ENCODE measurements at places on chromosomes 13 and 19.

GRCh38 chr19:9498183-9498902 lies at the start of gene ZNF560:
TSS of gene ZNF560 (minus strand) at chr19:9498616. CDS start at chr19:9475313, 23,303 bp downstream.
- DNase-seq, result no peak

GRCh38 chr13:47671776-47672175 lies 329.3 kb downstream of the SUCLA2 start:
- no peak for DNase-seq

DNA sequence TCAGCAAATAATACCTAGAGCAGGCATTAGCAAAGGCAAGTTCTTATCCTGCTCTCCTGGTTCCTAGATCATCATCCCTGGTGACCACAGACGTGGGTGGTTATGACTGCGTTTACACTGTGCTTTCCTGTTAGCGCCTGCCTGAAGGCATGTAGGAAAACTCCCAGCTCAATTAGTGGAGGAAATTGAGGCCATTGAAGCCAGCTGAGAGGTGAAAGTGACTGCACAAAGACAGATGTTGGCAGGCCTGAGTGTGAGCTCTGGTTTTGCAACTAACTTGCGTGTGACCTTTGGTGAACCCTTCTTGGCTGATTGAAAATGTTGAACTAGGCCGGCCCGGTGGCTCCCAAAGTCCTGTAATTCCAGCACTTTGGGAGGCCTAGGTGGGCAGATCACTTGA lies 17.5 kb upstream of the NWD1 start:
- no peak for DNase-seq

DNA sequence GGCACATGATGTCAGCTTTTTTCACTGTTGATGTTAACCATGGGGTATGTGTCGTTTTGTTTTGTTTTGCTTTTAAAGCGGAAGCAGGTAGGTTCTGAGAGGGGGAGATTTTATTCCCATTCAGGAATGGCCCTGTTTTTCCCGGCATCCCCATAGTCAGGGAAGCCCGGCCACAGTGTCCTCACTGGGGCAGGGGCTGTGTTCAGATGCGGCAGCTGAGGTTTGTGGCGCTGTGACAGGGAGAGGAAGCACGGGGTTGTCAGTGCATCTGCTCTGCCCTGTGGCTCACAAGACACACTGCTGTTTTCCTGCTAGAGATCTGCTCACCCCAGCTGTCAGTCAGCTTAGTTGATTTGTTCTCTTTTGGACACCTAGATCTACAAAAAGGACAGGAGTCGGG lies 27.6 kb downstream of the ANKRD27 start:
- no peak for DNase-seq

GRCh38 chr13:36480726-36481427 lies 48.6 kb downstream of the CCNA1 start:
- no peak for DNase-seq

GRCh38 chr13:109309625-109310363 lies 476.6 kb downstream of the IRS2 start:
- no peak for DNase-seq

GRCh38 chr19:53809518-53810186 lies 14.5 kb downstream of the NLRP12 start:
- no peak for DNase-seq

- no peak for DNase-seq
Observed at GRCh38 chr19:21593934-21594820, 88.8 kb downstream of the ZNF429 start.

GRCh38 chr13:112624602-112625430 lies 36.9 kb upstream of the TUBGCP3 start:
- DNase-seq, result no peak

DNA sequence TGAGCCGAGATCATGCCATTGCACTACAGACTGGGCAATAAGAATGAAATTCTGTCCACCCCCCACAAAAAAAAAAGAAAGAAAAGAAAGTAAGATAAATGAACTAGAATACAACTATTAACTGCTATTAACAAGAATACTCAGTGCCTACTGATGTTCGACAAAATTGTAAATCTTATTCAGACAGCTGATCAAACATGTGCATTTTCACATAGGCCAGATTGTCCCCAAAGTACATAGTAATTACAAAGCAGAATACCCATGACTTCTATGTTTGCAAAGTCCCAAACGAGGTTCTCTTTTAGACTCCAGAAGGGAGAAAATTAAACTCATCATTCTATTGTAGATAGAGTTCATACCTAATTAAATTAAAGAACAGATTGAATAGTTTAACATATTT lies 113.4 kb downstream of the UFM1 start:
- DNase-seq, result no peak

DNA sequence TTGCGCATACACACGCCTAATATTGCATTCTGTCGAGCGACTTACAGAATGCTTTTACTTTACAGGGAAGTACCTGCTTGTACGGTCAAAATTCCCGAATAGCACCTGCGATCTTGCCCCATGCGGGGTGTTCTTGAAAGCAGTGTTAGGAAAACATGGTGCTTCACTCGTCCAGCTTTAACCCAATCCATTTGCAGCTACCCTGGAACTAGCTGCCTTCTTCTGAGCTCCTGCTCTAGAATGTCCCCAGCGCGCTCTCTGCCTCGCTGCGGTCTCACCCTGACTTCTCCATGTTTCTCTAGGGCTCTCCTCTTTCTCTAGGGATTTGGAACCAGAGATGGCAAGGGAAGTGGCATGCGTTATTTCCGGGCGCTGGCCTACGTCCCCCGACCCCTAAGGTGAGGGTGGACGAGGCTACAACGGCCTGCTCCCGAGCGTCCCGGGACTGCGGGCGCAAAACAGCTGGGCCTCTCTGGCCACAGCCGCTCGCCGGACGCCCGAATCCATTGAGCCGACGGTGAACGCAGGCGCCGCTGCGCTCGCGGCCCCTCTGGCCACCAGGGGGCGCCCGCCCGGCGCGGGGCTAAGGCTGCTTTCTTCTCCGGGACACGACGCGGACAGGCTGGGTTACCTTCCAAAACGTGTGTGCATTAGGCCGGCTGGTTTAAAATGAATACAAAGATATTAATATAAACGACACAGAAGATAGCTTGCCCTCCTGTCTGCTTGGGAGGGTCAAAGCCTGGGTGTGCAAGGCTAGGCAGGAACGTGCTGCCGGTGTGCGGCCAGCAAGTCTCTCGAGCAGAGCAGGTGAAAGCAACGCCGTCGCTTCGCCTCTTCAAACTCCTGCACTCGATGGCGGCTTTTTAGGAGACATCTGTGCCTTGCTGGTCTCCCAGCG lies 1.8 kb upstream of the SPRY2 start:
- peak; percentile 56 for DNase-seq

- DNase-seq, result no peak
Observed at GRCh38 chr13:40677064-40677463, 10.6 kb upstream of the FOXO1 start.

GRCh38 chr19:6705931-6706632 lies 14.4 kb downstream of the C3 start:
- no peak for DNase-seq

DNA sequence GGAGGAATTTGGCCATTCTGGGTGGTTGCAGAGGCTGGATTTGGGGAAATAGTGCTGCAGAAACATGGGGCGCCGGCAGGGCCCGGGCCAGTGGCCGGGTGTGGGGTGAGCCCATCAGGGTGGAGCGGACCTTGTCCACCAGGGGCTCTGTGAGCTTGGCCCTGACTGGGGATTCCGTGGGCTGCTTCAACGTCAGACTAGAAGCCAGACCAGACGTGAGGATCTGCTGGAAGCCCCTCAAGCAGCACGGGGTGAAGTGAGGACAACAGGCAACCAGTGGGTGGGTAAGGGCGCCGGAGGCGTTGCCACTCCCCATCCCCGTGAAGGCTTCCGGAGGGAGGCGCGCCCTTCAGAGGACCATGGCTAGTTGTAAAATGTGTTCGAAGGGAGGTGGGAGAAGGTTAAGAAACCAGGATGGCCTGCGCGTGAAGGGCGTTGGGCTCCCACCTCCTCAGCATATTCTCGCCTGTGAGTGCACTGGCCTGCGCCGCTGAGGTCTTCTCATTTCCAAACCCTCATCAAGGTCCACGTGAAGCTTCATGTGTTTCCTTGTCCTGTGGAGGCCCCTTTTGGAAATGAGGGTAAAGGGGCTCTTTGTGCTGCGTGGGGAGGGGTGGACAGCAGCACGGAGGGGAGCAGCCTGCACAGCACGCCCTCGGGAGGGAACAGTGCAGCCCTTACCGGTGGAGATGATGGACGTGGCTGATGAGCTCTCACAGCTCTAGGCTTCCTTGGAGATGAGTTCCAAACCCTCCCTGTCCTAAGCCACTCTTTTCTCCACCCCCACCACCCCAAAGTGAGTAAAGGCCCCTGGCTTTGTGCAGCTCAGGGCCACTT lies 8.3 kb downstream of the TEX29 start:
- no peak for DNase-seq

GRCh38 chr19:7872306-7873204 lies 1.6 kb downstream of the PRR36 start:
- no peak for DNase-seq

- no peak for DNase-seq
Observed at GRCh38 chr13:20565115-20565736, 1.7 kb upstream of the IFT88 start.

- no peak for DNase-seq
Observed at GRCh38 chr19:5719274-5719960, 529 bp downstream of the LONP1 start.

DNA sequence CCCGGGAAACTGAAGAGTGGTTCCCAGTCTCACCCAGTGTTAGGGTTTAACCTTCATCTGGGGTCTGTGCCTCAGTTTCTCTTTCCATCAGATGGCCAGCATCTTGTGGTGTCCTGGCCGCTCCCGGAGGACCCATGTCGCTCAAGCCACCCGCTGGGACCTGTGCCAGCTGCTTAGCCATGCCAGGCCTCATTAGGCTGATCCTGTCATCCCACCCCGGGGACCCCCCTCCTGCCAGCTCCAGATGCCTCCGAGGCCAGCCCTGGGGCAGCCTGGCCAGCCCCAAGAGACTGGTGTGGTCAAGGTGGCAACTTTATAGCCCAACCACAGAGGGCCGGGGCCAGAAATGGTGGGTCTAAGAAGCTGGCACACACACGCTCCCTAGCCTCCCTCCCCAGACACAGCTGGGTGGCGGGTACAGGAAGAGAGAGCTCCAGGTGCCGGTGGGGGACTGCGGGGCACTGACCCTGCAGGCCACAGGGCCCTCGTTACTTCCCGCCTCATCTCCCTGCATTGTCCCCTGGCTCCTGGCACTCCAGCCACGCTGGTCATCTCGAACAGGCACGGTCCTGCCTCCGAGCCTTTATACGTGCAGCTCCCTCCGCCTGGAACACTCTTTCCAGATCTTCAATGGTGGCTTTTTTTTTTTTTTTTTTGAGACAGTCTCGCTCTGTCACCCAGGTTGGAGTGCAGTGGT lies 3.4 kb downstream of the NRTN start:
- no peak for DNase-seq

- DNase-seq, result no peak
Observed at GRCh38 chr13:88840085-88840484, 1168.9 kb downstream of the SLITRK5 start.

GRCh38 chr19:7933411-7933810 lies 7.5 kb upstream of the CTXN1 start:
- DNase-seq, result no peak

DNA sequence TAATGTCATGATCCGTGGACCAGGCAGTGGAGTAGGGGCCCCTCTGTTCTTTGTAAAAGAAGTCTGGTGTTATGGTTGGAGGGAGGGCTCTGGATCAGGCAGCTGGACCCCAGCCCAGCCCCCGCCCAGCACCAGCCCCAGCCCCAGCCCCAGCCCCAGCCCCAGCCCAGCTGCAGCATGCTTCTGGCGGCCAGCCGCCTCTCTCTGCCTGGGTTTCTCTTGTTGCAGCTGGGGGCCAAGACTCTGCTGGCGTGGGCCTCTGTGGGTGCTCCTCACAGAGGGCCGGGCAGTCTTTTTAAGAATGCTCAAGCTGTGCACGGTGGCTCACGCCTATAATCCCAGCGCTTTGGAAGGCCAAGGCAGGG lies 17.9 kb downstream of the DOT1L start:
- no peak for DNase-seq

- DNase-seq, result no peak
Observed at GRCh38 chr13:35210261-35210660, 266.2 kb downstream of the MAB21L1 start.

- DNase-seq, result no peak
Observed at GRCh38 chr13:101915331-101915730, 462.9 kb downstream of the ITGBL1 start.

- DNase-seq, result no peak
Observed at GRCh38 chr19:31141301-31141700, 207.9 kb downstream of the TSHZ3 start.

GRCh38 chr13:85377783-85378182 lies 421.4 kb downstream of the SLITRK6 start:
- no peak for DNase-seq

DNA sequence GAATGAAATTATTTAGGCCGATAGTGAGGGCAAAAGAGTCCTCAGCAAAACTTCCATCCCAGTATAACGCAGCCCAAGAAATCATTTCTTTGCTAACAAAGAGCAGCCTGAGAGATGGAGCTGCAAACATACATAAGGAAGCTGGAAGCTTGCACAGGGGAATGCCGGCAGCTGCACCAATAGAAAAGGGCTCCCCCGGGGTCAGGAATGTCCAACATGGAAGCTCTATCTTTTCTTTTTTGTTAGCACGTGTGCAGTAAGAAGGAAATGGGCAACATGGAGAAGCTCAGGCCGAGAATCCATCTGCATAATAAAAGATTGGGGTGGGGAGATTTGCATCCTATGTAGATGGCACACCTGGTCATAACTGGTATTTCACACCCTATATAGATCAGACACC lies 1363.5 kb upstream of the PCDH20 start:
- DNase-seq, result no peak

DNA sequence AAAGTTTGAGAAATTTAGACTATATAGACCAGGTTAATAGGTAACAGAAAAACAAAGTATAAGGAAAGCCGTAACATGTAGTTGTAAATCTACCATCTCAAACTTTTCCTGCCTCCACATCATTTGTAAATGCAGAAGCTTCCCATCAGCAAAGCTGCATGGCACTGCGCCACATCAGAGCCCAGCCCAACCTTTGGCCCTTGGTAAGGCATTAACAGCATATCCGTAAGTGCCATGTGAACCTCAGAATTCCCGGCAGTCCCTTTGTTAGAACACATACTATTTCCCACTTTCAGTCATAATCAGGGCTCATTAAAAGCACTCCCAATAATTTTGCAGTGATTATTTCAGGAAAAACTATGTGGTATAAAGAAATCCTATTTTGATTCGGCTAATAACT lies 51.6 kb downstream of the MPHOSPH8 start:
- DNase-seq, result no peak

DNA sequence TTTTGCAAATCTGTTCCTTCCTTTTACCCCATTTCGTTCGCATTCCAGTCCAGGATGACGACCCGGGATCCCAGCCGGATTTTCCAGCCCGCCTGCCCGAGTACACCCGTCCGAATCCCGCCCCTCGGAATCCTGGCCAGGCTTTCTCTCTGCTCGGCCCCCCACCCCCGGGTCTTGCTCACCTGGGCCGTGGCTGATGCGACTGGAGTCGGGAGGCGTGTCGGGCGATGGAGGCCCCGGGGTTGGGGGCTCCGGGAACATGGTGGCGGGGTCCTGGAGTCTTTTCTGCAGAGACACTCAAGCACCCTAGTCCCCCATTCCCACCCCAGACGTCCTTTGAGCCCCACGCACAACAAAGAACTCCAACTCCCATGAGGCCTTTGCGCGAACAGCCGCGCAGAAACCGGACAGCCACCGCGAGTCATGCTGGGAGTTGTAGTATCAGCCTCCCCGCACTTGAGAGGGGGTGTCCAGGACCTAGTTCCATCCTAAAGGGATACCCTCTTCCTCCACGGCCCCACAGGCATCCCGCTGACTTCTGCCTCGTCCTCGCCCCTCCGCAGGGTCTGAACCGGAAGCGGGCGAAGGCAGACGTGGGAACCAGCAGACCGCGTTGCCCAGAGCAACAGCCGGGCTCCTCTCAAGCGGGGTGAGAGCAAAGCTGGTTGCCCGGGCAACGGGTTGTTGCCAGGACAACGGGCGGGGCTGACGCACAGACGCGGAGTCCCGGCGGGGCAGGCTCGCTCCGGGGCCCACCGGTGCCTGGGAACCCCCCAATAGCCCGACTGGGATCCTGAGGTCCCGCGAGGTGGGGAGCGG lies 1.1 kb downstream of the SYT5 start:
- DNase-seq, result peak; percentile 88

Measured in stimulated activated CD8-positive, alpha-beta memory T cell treated with anti-CD3 and anti-CD28 coated beads, Interleukin-7, amount 100 ng/mL, for 4 hours (primary cell).